NCI-H2107 (cell line): ENCODE measurements at places on chromosomes 6 and 20.

- no peak for DNase-seq
These were observed 21.6 kb downstream of the TCF15 start for GRCh38 chr20:588476-588875.

- no peak for DNase-seq
These were observed 733.1 kb downstream of the HDGFL1 start for GRCh38 chr6:23302514-23302913.

DNA sequence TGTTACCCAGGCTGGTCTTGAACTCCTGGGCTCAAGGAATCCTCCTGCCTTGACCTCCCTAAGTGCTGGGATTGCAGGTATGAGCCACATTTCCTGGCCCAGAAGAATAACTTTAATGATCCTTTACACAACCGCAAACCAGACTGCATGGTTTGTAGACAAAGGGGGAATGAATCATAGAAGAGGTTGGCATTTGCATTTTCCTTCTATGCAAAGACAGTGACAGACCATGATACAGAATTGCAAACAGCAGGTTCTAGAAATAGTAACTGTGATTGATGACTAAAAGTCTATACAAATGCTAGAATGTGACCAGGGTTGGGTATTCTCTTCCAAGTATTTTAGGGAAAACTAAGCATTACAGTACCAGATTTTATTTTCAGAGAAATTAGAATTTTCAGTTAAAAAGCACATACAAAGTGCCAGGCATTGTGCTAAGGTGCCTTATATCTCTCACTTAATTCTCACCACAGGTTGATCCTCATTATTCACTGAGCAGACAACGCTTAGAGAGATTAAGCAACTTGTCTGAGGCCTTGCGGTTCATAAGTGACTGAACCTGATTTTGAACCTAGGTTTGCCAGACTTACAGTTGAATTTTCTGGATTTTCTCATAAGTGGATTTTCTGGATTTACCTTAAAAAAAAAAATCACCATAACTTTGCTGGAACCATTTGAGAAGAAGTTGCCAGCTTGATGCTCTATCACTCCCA, 146.6 kb downstream of the ZFAND3 start:
- DNase-seq = no peak

DNA sequence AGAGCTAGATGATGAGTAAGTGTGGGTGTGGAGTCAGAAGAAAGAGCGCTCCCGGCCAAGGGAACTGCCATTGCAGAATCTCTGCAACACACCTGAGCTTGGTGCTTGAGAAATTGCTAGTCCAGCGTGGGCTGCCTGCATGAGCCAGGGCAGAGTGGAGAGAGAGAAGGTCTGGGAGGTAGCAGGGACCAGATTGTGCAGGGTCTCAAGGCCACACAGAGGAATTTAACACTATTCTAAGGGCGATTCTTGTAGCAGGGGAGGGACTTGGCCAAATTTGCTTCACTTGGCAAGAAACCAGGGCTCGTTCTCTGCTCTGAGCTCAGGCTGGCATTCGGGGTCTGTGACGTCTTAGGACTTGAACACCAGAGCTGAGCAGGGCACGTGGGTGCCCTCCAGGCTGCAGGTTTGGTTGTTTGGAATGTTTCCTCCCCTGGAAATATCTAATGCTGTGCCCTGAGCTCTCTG, 53.5 kb downstream of the BCAS4 start:
- DNase-seq = no peak

DNA sequence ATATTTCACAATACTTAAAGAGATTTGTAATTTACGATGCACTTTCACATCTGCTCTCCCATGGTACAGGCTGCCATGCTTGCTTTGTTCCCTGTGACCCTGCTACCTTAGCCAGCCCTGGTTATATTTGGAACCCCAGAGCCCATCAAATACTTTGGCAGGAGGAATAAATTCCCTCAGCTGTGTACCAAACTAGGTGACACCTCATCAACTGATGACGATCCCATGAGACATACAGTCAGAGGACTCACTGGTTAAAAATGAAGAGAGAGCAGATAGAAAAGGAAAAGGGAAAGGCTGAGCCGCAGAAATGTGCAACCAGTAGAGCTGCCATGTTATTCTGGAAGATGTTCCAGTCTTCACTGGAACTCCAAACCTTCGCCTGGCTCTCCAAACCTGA, 120.0 kb downstream of the SIM1 start:
- no peak for DNase-seq
